ENCODE measurements at places on chromosomes 7 and 10. TPM values are rescaled to one million over a fixed set of nuclear protein-coding genes. Genes with fewer than 3 reads are reported as not detected.

Gene DPCD
- total RNA-seq, result 2.9 TPM

Gene CTNNA3
- total RNA-seq, result 0.57 TPM

Gene PILRA
- 1.8 TPM for total RNA-seq

Gene PLXDC2
- total RNA-seq, result not detected

Gene ADAM22
- 0.96 TPM for total RNA-seq

Gene GBF1
- 44.6 TPM for total RNA-seq

Gene ANKRD61
- 0.22 TPM for total RNA-seq

DNA sequence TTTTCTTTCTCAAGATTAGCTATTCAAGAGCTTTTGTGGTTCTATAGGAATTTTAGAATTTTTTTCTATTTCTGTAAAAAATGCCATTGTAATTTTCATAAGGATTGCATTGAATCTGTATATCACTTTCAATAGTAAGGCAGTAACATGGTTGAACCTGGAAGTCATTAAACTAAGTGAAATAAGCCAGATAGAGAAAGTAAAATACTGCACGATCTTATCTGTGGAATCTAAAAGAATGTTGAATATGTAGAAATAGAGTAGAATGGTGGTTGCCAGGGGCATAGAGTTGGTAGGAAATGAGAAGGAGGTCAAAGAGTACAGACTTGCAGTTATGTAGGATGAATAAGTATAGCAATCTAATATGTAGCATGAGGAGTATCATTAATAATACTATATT is 1073.5 kb upstream of the LRRN3 start:
- no peak overlapping the region for H3K27ac ChIP-seq
- no peaks in the 10 kb centered on the region for H3K4me1 ChIP-seq
- no peak overlapping the region for H3K4me3 ChIP-seq
- H3K36me3 ChIP-seq, result no peaks in the 10 kb centered on the region
- no peaks in the 10 kb centered on the region for H3K27me3 ChIP-seq

DNA sequence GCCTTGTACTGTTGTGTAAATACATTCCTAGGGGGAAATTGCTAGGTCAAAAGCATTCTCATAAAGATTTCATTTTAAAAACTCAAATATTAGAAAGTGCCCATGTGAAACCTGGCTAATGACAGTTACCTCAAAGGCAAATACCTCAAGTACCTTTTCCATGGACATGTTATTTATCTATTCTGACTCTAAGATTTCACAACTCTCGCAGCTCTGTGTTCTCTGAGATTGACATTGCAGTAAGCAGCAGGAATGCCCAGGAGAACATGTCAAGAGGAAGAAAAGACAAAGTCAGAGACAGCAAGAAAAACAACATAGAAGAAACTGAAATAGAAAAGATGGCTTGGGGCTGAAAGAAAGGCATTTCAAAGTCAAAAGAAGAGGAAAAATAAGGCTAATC is 187.4 kb downstream of the CYP26A1 start:
- DNase-seq, result no peak
- no peak overlapping the region for H3K27ac ChIP-seq
- no peak overlapping the region for H3K4me3 ChIP-seq
- no peaks in the 10 kb centered on the region for H3K36me3 ChIP-seq
- H3K4me1 ChIP-seq, result no peaks in the 10 kb centered on the region

DNA sequence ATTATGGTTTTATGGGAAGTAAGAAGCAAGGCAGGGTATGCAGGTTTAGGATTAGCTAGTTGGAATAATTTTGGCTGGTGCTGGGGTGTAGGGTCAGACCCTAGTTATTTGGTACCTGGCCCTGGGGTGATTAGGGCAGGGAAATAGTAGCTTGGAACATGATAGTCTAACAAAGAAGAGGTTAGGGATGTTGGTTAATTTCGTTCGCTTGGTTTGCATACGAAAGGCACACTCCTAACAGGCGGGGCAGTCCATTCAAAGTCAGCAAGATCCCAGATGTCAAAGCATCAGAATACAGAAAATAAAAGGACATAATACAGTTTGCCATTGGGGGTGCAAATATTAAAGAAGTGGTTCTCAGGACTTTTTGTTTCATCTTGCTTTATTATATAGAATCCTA is 55.7 kb upstream of the ITPRID1 start:
- no peak overlapping the region for H3K27ac ChIP-seq
- H3K4me1 ChIP-seq, result no peaks in the 10 kb centered on the region
- no peak overlapping the region for H3K4me3 ChIP-seq
- no peaks in the 10 kb centered on the region for H3K36me3 ChIP-seq

GRCh38 chr10:100254191-100254590 is 13.2 kb downstream of the CWF19L1 start:
- H3K27ac ChIP-seq, result no peak overlapping the region
- no peak for DNase-seq
- H3K27me3 ChIP-seq, result no peaks in the 10 kb centered on the region
- no peaks in the 10 kb centered on the region for H3K4me1 ChIP-seq
- peaks cover 56% of the 10 kb centered on the region for H3K36me3 ChIP-seq

DNA sequence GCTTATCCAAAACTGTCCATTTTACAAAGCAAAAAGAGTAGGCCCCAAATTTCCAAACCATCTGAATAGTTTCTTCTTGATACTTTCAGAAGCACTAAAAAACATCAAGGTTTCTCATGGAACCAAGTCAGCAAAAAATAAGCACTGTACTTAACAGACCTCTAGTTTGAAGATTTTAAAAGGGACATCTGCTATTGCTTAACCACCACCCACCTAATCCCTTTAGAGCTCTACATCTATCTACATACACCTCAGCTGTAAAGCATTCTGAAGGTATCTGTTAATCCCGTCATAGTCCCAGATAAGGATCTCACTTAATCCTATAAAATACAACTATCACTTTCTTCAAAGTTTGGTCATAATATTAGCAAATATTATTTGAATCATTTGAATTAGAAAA is 72.3 kb downstream of the HIBADH start:
- no peak overlapping the region for H3K27ac ChIP-seq
- no peak overlapping the region for H3K4me3 ChIP-seq
- H3K4me1 ChIP-seq, result no peaks in the 10 kb centered on the region
- DNase-seq, result no peak
- H3K27me3 ChIP-seq, result peaks cover 3% of the 10 kb centered on the region
- no peaks in the 10 kb centered on the region for H3K36me3 ChIP-seq

DNA sequence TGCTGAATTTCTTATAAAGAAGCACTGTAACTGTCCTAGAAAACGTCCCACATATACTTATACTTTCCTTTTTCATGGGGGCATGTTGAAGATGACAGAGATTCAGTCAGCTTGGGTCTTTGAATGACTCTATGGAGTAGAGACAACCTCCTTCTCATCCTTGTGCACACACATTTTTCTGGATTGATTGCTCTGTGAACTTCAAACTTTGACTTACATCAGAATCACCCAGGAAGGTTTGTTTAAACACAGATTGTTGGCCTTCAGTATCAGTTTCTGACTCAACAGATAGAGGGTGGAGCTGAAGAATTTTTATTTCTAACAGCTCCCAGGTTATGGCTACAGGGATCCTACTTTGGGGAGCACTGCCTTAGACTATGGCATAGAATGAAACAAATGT is 97.6 kb upstream of the DGKB start:
- no peaks in the 10 kb centered on the region for H3K36me3 ChIP-seq
- H3K4me3 ChIP-seq, result no peak overlapping the region
- DNase-seq, result no peak
- no peaks in the 10 kb centered on the region for H3K27me3 ChIP-seq
- no peak overlapping the region for H3K27ac ChIP-seq
- no peaks in the 10 kb centered on the region for H3K4me1 ChIP-seq

- DNase-seq, result no peak
- no peaks in the 10 kb centered on the region for H3K36me3 ChIP-seq
- H3K27ac ChIP-seq, result no peak overlapping the region
- H3K27me3 ChIP-seq, result peaks cover 35% of the 10 kb centered on the region
These were observed 30.2 kb upstream of the ARHGAP22 start for GRCh38 chr10:48634984-48635557.

DNA sequence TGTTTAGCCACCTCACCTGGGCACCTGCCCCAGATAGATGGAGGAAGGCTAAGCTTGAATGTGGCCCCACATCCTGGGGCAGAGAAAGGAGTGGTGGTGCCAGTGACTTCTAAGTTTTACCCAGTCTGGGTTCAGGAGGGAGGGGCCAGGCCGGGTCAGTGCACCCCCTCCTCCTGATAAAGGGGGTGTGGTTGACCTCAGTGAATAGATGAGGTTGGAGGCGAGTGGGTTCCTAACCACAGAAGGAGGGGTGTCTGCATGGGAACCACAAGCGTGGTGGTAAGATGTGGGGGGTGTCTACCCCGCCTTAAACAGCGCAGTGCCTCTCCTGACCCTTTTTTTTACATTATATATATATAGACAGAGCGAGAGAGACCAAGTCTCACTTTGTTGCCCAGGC is 105.3 kb upstream of the KCTD7 start:
- no peaks in the 10 kb centered on the region for H3K36me3 ChIP-seq
- DNase-seq, result no peak
- no peak overlapping the region for H3K4me3 ChIP-seq

DNA sequence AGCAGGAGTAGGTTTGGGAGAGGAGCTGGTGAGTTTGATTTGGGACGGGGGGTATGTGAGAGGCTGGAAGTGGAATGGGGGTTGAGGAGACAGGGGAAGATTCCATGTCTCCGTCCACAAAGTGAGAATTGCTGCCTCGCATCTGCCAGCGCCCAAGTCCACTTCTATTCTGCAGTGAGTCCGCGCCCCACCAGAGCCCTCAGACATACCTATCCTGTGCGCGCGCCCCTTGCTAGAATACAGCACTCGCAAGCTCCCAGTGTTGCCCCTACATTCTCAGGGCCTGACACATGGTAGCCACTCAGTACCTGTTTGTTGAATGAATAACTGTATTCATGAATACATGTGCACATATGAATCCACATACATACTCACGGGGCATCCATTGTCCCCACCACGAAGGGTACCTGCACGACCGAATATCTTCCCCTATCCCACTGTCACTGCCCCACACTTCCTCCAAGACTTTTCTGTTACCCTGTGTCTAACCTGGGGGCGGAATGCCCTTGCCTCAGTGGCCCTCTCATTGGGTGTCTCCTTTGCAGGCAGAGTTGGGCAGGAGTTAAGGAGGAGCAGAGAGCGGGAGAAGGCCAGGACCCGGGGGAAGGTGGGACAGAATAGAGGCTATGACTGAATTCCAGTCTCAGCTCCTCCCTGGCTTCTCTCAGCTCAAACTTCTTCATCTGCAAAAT is 19.9 kb downstream of the POLL start:
- DNase-seq, result no peak
- H3K27me3 ChIP-seq, result peaks cover 53% of the 10 kb centered on the region
- no peaks in the 10 kb centered on the region for H3K36me3 ChIP-seq
- H3K4me1 ChIP-seq, result peaks cover 18% of the 10 kb centered on the region

- no peaks in the 10 kb centered on the region for H3K36me3 ChIP-seq
- no peaks in the 10 kb centered on the region for H3K4me1 ChIP-seq
- no peak overlapping the region for H3K4me3 ChIP-seq
- H3K27ac ChIP-seq, result no peak overlapping the region
- H3K27me3 ChIP-seq, result no peaks in the 10 kb centered on the region
These were observed 564.2 kb downstream of the TCERG1L start for GRCh38 chr10:130747356-130747755.

DNA sequence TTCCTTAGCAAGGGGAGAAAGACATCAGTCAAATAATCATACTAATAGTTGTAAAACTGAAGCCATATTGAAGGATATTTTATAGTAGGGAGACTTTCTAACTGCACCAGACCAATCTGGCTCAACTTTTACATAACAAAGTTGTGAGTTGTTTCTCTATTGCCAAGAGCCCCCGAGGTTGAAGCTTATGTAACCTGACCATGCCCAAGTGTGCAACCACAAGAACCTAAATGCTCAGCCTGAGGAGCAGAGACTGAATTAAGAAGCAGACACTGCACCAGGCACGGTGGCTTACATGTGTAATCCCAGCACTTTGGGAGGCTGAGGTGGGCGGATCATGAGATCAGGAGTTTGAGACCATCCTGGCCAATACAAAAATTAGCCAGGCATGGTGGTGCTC is 77.3 kb upstream of the ARMC3 start:
- H3K4me3 ChIP-seq, result no peak overlapping the region
- H3K4me1 ChIP-seq, result peaks cover 5% of the 10 kb centered on the region
- no peak for DNase-seq

DNA sequence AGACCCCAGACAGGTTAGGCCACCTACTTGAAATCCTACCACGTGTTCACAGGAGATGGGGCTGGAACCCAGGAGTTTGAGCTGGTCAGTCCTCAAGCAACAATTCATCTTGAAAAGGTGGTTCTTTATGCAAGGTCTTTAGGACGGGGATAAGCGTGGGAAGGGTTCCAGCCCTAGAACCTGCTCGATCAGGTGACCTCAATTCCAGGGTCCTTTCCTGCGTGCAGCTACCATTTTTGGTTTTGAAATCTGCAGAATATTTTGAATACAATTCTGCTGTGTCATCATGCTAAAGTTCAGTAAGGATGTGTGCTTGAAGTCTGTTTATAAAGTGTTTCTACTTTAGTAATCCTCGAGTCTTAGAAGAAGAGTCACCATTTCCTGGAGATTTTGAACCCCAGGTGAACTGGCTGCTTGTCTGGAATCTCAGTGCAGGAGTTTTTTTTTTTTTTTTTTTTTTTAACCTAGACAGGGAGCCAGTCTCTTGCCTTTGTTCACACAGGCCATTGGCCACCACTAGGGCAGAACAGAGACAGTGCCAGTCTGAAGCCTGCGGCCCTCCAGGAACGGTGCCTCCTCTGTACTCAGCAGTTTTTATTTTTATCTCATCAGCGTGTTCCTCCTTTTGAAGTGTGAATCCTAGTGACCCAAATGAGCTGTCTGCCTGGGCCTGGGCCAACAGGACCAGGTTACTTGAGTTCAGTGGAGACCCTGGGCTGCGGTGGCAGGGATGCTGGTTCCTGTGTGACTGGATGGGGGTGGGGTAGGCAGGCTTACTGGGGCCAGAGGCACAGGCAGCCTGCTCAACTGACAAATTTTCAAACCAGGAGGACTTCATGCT is 54.6 kb downstream of the EEPD1 start:
- peaks cover 38% of the 10 kb centered on the region for H3K4me1 ChIP-seq
- H3K27me3 ChIP-seq, result no peaks in the 10 kb centered on the region
- DNase-seq, result no peak

DNA sequence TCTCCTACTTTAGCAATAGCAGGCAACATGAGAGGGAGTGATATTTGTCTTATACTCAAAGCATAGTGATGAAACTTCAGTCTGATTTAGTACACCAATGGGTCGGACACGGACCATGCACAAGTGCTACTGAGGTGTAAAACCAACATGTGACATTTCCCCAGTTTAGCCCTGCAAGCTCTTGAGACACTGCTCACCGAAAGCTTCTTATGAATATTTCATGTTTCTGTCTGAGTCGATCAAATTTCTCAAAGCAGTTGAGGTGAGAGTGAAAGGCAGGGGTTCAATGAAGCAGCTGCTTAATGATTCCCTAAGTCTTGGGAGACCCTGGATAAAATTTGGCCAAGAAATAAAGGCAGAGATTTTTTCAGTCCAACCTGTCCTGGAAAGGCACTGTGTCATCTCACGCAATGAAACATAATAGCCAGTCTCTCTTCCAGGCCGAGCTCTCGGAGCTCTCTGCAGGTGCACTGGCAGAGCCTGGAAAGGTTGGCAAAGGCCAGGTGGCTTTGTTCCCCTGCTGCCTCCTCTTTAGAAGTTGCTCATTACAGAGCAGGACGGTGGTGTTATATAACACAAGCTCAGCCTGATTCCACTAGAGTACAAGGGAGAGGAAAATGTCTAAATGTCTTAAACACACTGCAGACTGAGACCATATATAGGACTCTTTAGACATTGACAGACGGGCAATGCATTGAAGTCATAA is 33.9 kb upstream of the XPNPEP1 start:
- peaks cover 5% of the 10 kb centered on the region for H3K27me3 ChIP-seq
- H3K4me3 ChIP-seq, result no peak overlapping the region
- no peaks in the 10 kb centered on the region for H3K36me3 ChIP-seq
- peaks cover 5% of the 10 kb centered on the region for H3K4me1 ChIP-seq
